Right cardiac atrium (tissue), 5 donors: ENCODE measurements at places on chromosomes 6 and 20. TPM values are rescaled to one million over a fixed set of nuclear protein-coding genes. Genes with fewer than 3 reads are reported as not detected.

GRCh38 chr6:28807682-28808280 lies 116.0 kb downstream of the TRIM27 start:
- DNase-seq: no peak

The COL19A1 gene
- 4.4 TPM for total RNA-seq

GRCh38 chr6:138115877-138116660 lies 8.8 kb upstream of the PERP start:
- DNase-seq: peak; percentile 36

The SLC35A1 gene
- total RNA-seq: 13.1 TPM

DNA sequence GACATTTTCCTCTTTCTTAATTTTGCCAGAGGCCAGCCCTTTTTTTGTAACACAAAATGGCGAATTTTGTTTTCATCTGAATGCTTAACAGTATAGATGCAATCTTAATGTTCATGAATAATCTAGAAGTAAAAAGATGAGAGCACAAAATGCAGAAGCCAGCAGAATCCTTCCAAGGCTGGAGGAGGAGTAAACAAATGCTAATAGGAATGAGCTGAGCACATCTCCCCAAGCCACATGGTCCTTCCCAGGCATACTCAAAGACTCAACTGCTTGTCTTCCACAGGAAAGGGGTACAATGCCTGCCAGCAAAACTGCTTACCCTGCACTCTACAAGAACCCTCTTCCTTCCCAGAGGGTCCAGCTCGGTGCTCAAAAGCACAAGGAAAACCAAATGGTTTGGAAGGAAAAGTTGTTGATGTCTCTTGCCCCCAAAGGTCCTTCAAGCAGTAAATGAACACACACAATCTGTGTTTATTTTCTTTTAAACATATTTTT lies 155.1 kb downstream of the MOXD1 start:
- DNase-seq: no peak

GRCh38 chr20:18287546-18287914 lies 797 bp upstream of the ZNF133 start:
- no peak for DNase-seq

- DNase-seq: no peak
These were observed 28.1 kb downstream of the SLC52A3 start for GRCh38 chr20:740162-740561.

The KPNA5 gene
- 12.4 TPM for total RNA-seq

- DNase-seq: no peak
These were observed 2.3 kb downstream of the DST start for GRCh38 chr6:56640374-56640773.

DNA sequence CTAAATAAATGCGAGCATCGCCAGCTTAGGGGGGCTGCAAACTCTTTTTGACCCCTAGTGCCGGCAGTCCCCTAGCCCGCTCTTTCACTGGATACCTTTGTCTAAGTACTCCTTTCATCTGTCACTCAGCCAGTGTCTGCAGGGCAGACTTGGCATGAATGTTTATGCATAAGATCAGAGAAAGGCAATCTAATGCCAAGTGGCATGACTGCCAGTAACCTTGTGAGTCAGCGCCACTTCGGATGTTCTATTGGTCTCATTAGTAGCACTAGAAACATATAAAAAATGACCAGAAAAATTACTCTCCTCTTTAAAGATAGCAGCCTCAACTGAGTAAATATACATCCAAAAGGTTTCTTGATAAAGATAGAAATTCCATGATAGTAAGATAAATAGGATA lies 192.2 kb downstream of the TBC1D32 start:
- DNase-seq: no peak

GRCh38 chr6:22231616-22232015 lies 65.2 kb downstream of the PRL start:
- no peak for DNase-seq

The MTFR2 gene
- 0.71 TPM for total RNA-seq

GRCh38 chr6:31945507-31946369 lies at the start of gene CFB:
Gene CFB, plus strand, starts transcription at chr6:31946095. Its CDS starts 127 bp downstream, at chr6:31946222.
- peak; percentile 88 for DNase-seq

DNA sequence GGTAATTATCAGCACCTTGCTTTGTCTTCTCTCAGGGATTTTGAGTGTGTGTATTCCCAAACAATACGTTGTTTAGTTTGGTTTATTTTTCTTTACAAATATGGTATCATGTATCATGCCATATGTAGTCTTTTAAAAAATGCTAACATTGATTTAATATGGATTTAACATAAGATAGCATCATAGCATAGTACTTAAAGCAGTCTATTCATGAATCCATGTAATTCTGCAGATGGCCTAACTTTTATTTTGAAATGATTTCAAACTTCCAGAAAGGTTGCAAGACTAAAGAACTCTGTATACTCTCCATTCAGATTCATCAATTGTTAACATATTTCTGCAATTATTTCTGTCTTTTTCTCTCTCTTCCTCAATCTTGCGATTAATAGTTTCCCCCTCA lies 7.9 kb downstream of the ZDHHC14 start:
- DNase-seq: no peak

- no peak for DNase-seq
These were observed 481.8 kb downstream of the TFAP2B start for GRCh38 chr6:51300510-51300909.

DNA sequence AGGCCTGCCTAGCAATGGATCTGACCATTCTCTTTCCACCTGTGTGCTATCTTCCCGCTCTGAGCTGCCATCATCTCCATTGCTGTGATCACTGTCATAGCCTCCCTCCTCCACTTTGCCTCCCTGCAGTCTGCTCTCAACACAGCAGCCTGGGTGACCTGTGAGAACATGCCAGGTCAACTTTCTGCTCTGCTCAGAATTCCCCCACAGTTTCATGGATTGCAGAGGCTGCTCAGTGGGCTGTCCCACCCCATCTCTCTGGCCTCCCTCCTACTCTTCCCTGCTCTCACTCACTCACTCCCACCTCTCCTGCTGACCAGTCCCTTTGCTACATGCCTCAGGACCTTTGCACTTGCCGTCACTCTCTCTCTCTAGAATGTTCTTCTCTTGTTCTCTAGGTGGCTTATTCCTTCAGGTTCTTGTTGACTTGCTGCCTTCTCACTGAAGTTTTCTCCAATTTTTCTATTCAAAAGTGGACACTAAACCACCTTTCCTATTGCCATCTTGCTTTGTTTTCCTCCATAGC lies 159.9 kb downstream of the CD83 start:
- no peak for DNase-seq

DNA sequence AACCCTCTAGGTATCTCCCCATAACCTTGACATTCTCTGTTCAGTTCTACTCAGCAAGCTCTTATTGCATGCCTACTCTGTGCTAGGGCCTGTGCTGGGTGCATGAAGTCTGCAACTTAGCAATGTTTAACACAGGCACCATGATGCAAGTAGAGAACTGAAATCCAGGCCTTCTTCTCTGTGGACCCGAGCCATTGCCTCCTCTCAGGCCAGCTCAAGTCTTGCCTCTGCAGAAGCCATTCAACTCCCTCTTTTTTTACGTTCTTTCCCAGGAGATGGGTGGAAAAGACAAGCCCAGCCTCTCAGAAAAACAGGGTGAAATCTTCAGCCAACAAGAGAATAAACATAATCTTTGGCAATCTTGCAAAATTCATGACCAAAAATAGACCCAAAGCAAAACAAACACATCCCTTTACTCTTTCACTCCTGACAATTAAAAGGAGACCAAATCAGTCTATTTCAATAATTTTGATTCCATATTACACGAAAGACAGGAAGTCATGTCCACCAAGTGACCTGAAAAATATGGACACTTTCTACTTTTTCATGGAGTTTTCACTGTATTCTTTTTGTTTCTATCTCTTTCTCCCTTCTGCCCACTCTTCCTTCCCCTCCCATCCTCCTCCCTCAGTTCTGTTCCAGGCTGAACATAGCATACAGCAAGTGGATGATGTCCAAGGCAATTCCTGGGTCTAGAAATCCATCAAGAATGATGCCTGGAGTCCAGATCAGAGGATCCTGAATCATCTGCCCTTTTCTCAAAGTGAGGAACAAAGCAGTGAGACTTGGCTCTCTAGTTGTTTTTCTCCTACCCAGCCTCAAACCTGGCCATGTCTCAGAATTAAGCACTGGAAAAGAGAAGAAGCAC lies 45.4 kb upstream of the MOCS1 start:
- DNase-seq: no peak

The B3GALT4 gene
- total RNA-seq: 10.2 TPM

The ZSCAN16 gene
- total RNA-seq: 2.5 TPM

GRCh38 chr6:139369068-139369467 lies 5.4 kb downstream of the CITED2 start:
- DNase-seq: no peak

- DNase-seq: no peak
These were observed 8.0 kb upstream of the TCF15 start for GRCh38 chr20:617934-618690.

- no peak for DNase-seq
These were observed 33.6 kb upstream of the TRAF3IP2 start for GRCh38 chr6:111639266-111639665.

The EPPIN gene
- not detected for total RNA-seq

DNA sequence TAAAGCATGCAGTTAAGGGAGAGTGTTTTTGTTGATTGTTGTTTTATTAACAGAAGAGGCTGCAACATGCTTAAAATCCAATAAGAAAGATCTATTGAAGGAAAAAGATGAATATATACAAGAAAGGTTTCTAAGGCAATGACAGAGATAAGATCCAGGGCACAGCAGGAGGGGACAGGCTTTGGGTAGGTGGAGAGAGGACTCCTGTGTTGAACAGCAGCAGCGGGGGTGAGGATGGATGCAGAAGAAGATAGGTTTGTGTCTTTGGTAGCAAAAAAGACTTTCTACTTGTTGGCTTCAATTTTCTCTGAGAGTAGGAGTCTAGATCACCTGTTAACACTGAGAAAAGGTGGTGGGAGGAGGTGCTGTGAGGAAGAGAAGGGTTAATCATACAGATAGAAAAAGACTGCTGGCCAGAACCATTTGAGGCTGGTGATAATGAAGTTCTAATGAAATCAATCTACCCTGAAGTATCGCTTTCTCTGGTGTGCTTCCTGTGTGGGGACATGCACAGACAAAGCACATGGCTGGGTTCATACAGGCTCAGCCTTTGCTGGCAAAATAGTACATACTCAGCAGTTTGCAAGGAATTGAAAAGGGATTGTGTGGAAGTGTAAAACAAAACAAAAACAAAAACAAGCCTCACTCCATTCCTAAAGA lies 17.2 kb upstream of the DST start:
- no peak for DNase-seq

DNA sequence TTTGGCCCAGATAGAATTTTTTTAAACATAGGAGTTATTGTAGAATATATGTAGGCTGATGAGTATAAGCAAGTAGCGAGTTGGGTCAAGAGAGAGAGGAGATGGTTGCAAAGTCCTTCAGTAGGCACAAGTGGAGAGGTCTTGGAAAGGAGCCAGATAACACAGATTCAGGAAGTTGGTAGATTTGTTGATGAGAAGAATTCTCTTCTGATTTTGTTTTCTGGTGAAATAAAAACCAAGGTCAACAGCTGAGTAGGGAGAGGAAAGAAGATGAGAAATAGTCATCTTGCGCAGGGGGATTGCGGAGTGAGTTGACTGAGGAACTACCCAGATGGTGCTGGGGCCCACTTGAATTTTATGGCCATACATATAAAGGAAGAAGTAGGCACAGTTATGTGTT lies 17.4 kb upstream of the CD83 start:
- no peak for DNase-seq

DNA sequence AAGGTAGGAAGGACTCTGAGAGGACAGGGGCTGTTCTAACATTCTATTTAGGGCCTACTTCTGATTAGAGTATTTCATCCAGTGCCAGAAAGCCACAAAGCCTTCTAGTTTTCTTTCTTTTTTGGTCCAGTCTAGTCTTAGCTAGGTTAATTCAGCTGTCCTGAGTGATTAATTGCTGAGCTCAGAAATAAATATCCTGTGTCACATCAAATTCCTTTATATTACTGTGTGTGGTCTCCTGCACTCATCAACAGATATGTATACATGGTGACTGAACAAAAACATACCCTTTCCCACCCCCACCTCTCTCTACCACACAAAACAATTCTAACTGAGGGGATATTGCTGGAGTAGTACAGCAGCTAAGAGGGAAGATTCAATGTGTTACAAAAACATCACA lies 601.5 kb upstream of the NRSN1 start:
- DNase-seq: no peak

The NKX2-4 gene
- total RNA-seq: not detected

GRCh38 chr6:3305831-3306230 lies 47.1 kb downstream of the PSMG4 start:
- DNase-seq: no peak

- no peak for DNase-seq
These were observed 83.7 kb upstream of the ZNF322 start for GRCh38 chr6:26743157-26743821.

- peak; percentile 78 for DNase-seq
These were observed 24.5 kb upstream of the SMIM29 start for GRCh38 chr6:34273242-34273805.

The JARID2 gene
- total RNA-seq: 9.1 TPM

The ECT2L gene
- 2.8 TPM for total RNA-seq

DNA sequence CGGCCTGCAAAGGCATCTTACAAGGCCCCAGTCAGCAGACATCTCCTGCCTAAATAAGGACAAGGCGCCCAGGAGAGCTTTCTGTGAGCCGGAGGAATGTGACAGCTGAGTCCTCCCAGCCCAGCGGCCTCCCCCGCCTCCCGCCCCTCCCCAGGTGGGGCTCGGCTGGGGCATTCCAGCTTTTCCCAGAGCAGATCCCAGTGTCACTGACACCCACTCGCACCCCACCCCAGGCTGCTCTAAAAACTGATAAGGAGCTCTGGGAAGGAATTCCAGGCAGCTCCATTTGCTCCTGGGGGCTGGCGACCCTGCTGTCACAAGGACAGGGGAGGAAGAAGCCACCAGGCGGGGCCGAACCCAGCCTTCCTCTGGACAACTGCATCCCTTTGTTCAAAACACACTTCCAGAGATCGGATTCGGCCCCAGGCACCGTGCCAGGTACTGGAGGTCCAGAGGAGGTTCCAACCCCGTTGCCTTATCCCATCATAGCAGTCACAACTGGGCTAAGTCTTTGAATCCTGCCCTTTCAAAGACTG lies 49.7 kb downstream of the JPH2 start:
- peak; percentile 84 for DNase-seq

DNA sequence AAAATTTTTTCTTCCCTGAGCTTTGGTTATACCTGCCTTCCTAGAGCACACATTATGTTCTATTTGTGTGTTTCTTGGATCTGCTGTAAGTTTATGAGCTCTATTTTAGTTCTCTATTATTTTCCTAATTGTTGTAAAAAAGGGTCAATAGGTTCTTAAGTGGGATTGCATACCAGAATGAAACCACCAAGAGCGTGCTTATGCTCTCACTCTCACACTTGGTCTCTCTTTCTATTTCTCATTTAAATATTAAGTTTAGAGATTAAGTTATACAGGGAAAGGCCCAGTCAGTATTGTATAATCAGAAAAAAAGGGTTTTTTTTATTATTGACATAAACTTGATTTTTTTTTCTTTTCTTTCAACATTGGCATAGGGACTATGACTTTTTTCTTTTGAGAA lies 96.8 kb downstream of the RIMS1 start:
- no peak for DNase-seq

DNA sequence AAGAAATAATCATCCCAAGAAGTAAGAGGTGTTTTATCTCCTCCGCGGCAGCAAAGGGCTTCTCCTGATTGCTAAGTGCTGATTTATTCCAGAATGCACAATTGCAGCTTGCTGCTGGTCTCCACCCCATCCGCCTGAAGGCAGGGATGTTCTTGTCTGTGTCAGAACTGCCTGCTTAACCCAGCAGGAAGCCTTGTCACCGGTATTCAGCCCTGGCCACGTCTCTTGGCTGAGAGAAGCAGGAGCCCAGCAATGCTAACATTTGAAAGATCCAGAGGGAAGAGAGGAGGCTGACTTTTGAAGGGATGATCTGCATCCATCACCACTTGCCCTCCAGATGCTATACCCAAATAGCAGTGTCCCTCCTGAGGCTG lies 4.2 kb downstream of the SCML4 start:
- DNase-seq: no peak

GRCh38 chr6:116450185-116450710 lies 10.9 kb upstream of the CALHM6 start:
- no peak for DNase-seq

The RPS21 gene
- 755 TPM for total RNA-seq
